NCI-H2029 (cell line): ENCODE measurements at places on chromosomes 6 and 20.

- DNase-seq, result no peak
Observed at GRCh38 chr6:108453601-108454185, 107.0 kb upstream of the FOXO3 start.

DNA sequence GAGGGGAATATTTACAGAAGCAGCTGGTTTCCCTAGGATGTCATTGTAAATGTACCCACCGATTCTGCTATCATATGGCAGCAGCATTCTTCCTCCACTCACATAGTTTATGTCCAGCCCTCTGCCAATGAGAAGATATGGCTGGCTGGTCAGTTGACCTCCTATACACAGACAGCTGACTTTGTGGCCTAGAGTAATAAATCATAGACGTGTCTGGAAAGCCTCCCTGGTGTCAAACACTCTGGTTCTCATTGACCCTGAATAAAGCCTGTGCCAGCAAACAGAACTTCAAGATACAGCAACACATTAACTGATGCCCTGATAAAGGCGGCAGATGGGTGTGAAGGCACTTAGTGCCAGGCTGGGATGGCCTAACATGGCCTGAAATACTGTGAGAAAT lies 52.6 kb downstream of the GPR63 start:
- DNase-seq, result no peak

DNA sequence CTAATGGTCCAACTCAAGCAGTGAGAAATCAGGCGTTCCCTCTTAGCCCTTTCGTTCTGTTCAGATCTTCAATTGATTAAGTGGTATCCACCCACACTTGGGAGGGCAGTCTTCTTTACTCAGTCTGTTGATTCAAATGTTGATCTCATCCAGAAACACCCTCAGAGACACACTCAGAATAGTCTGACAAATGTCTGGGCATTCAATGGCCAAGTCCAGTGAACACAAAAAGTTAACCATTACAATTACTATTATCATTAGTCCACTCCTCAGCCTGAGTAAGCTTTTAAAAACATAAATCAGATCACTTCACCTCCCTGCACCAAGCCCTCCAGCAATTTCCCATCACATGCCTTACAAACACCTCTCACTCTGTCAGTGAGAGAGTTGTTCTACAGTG lies 423.2 kb downstream of the RFPL4B start:
- no peak for DNase-seq

DNA sequence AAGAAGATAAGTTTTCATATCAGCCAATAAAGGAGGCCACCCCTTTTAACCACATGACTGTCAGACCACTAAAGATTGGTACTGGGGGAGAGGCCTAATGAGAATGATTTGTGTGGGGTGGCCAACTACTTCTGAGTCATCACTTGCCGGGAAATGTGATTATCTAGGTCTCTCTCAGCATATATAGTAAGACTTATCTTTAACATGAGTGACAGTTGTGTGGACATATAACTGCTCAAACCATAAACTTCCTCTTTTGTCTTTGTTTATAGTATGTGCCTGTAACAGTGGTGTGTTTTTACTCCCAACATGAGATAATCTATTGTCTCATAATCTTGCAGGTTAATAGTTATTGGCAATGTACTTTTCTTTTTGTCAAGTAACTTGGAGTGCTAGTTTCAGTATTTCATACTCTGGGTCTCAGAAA lies 312.4 kb downstream of the CDKAL1 start:
- DNase-seq, result no peak

DNA sequence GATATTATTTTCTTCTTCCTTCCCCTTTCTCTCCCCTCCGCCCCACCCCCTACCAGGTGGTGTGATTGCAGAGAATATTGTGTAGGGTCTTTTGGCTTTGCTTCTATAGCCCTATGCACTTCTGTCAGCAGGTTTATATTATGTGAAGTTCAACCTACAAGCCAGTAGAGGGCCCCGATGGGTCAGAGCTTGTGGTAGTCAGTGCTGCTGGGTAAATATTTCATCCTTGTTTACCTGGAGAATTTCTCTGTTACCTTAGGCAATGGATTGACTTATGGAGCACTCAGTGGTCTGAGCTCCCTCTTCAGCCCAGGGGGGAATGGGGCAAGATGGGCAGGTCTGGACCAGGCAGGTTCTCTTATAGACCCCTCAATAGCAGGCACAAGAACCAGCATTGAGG lies 720.9 kb downstream of the GRIK2 start:
- peak; percentile 10 for DNase-seq

DNA sequence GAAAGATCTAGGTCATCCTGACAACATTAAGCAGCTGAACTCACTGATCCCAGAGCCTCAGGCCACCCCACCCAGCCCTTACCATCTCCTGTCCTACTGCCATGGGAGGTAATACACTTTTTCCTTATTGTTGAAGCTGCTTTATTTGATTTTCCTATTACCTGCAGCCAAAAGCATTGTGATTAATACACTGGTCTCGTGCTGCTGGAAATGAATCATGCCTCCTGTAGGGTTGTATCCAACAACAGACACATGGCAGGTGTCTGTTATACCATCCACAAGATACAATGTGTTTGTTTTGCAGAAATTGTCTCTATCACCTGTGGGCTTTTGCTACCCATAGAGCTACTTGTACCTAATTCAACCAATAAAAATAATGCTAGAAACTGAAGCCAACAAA lies 34.2 kb downstream of the MYLIP start:
- DNase-seq, result no peak

- DNase-seq, result no peak
Observed at GRCh38 chr6:116387374-116387773, 16.6 kb downstream of the DSE start.

- DNase-seq, result peak; percentile 16
Observed at GRCh38 chr6:73739096-73739495, 43.1 kb downstream of the CD109 start.

- DNase-seq, result no peak
Observed at GRCh38 chr20:19338380-19338779, 125.9 kb downstream of the SLC24A3 start.

DNA sequence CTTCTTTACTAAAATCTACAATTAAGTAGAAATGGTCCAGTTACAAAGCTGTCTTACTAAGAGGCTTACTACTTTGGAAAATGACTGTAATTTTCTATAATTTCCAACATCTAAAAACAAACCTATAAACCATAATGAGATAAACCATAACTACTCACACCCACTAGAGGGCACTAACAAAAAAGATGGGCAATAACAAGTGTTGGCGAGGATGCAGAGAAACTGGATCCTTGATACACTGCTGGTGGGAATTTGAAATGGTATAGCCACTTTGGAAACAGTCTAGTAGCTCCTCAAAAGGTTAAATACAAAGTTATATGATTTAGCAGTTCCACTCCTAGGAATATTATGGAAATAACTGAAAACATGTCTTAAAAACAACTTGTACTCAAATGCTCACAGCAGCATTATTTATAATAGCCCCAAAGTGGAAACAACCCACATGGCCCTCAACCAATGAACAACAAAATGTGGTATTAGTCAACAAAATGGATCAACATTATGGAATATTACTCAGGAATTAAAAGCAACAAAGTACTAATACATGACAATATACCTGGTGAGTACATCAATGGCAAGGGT lies 50.6 kb downstream of the GJA10 start:
- DNase-seq, result peak; percentile 3

- no peak for DNase-seq
Observed at GRCh38 chr20:12577213-12577612, 431.6 kb upstream of the SPTLC3 start.

GRCh38 chr6:22108199-22108598 lies 188.6 kb downstream of the PRL start:
- no peak for DNase-seq

DNA sequence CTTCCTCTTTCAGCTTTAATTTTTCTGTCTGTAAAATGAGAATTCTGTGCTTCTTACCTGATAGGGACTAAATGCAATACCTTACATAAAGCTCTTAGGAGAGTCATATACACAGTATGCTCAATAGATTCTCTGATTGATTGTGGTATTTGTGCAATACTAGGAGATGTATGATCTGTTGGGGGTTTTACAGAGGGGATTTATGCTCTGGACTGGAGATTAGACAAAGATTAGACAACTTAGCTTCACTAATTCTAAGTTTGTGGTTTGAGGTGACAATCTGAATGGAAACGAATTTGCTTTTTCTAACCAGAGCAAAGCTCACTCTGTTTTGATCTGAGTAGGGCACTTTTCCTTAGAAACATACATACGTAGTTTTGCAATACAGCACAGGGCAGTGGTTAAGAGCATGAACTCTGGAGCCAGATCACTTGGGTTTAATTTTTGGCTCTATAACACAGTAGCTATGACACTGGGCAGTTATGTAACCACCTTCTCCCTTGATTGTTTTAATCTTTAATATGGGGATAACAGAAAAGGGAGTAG lies 126.2 kb downstream of the RNF144B start:
- no peak for DNase-seq

GRCh38 chr6:25324066-25324762 lies 45.0 kb downstream of the CARMIL1 start:
- DNase-seq, result no peak
